Chondrocyte (in vitro differentiated cells): ENCODE measurements at places on chromosomes 1 and 21. TPM values are rescaled to one million over a fixed set of nuclear protein-coding genes. Genes with fewer than 3 reads are reported as not detected.

- no peak for DNase-seq
Observed at GRCh38 chr1:212118167-212118871, 82.8 kb downstream of the DTL start.

GRCh38 chr1:96973605-96974004, 252.0 kb downstream of the PTBP2 start:
- no peak for DNase-seq

DNA sequence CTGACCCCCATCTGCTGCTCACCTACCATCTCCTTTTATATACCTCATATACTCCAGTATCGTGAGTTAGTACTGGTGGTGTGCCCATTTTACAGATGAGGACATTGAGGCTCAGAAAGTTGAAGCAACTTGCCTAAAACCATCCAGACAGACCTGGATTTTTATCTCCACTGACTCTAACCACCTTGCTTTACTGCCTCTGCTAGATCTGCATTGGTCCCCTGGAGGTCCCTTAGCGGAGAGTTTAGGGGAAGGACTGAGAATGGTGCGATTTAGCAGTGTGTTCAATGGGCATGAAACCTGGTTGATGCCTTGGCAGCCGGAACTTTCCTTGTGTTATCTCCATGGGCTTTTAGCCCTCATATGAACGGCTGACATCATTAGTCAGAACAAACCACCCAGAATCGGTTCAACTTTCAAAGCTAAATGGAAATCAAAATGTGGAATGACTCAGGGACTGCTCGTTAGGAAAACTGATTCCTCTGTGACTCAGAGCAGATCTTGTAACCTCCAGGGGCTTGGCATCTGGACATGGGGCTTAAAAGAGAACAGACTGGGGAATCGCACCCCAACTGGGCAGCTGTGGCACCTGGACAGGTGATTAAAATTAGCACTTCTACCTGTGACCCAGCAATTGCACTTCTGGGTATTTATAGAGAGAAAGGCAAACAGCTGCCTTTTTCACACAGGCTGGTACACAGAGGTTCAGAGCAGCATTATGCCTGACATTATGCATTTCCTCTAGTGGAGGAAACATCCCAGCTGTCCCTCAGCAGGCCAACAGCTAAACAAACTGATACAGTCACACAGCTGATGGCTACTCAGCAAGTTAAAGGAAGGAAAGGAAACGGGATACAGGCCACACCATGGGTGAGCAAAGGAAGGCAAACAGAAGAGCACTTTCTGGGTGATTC, 25.3 kb downstream of the TMEM51 start:
- peak; percentile 20 for DNase-seq

Gene ARV1
- total RNA-seq = 14.0 to 20.4 TPM (median 15.5 TPM) in 3 replicates

Gene LRRC38
- not detected in 3 replicates for total RNA-seq

DNA sequence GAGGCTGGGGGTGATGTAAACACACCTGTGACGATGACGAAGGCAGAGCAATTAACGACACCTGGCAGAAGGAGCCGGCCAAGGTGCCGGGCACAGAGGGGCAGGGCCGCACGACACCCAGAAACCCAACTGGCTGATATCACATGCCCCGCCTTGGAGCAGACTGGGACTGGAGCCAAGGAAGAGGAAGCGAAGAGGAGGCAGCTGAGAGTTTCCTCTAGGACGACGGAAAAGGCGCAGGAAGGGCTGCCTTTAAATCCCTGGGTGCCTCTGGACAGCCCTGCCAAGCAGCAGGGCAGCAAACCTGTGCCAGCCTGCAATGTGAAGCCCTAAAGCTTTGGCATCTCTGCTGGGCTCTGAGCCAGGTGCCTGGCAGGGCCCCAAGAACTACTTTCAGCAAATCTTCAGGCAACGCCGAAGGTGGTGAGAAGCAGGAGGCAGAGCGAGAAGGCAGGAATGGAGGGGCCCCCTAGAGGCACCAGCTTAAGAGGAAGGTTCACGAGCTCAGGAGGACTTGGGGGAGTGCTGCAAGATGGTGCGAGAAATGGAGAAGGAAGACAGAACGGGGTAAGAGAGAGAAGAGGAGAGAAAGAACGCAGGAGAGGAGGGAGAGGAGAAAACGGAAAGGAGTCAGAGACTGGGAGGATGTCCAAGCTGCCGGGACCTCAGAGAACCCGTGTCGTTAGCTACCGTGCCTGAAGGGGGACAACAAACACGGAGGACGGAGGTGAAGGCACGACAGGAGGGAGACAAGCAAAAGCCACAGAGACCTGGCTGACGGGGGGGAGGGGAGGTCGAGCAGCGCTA, 25.3 kb upstream of the PEF1 start:
- DNase-seq = no peak

GRCh38 chr1:173175514-173176145, 31.5 kb downstream of the TNFSF4 start:
- no peak for DNase-seq

Gene JTB
- 128 to 158 TPM (median 130 TPM) in 3 replicates for total RNA-seq

Gene PODN
- total RNA-seq = 4.1 to 9.3 TPM (median 9.2 TPM) in 3 replicates

DNA sequence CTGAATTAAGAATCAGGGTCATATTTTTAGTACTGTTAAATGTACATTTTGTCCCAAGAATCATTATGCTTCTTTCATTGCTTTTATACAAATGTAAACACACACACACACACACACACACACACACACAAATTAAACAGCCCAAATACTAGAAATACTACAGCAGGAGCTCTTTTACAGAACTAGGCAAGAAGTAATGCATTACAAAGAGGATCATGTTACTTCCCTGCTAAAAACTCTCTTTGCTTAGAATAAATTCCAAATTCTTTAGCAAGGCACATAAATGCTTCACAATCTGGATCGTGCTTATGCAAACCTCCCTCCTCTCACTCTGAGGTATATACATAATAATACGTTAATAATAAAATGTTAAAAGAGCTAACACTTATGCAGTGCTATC, 720.4 kb upstream of the ADGRL4 start:
- DNase-seq = no peak

DNA sequence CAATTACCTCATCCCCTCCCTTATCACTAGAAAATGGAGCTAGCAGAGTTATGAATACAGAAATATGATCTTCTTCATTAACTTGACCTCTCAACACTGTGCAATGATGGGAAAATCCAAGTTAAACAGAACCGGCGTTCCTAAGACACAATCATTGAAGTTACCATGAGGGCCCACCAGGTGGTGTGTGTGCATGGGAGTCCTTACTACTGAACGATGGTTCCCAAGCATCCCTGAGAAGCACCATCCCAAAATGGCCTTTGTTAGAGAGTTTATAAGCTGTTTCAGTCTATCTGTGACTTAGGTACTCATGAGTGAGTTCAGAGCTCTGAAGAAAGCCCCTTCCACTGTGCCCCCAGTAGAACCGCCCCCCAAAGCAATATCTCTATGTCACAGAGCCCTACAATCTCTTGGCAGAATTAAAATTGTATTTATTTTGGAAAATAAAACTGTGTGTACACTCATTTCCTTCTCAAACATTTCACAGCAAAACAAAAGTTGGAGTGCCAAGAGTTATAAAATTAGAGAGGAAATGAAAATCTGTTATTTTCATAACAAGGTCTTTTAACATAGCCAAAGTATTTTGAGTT, 56.8 kb downstream of the PLD5 start:
- no peak for DNase-seq

DNA sequence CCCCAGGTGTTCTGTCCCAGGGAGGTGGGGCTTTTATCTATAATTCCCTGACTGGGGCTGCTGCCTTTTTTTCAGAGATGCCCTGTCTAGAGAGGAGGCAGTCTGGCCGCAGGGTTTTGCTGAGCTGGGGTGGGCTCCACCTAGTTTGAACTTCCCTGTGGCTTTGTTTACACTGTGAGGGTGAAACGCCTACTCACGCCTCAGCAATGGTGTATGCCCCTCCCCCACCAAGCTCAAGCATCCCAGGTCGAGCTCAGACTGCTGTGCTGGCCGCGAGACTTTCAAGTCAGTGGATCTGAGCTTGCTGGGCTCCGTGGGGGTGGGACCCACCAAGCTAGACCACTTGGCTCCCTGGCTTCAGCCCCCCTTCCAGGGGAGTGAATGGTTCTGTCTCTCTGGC, 124.3 kb downstream of the CENPF start:
- no peak for DNase-seq

Gene SAMSN1
- not detected in 3 replicates for total RNA-seq

DNA sequence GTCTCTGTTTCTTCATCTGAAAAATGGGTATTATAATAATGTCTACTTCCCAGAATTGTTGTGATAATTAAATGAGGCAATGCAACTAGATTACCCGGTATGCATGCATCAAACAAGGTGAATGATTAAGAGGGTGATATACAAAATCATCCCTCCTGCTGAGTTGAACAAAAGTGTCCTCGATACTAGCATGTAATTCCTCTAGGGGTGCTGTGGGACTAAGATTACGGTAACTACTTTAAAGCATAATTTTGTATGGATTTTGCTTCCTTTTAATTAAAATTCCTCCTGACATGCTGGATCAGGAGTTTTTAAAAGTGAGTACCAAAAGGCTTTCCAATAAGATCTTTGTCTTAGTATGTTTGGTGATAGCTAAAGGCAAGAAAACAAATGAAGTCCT, 98.7 kb upstream of the PRMT6 start:
- DNase-seq = no peak

Gene BATF3
- 0.36 to 3.7 TPM (median 1.7 TPM) in 3 replicates for total RNA-seq

GRCh38 chr1:29653886-29654450, 417.6 kb downstream of the PTPRU start:
- DNase-seq = no peak

- DNase-seq = no peak
Observed at GRCh38 chr1:156755527-156755950, 4.1 kb upstream of the HDGF start.

- DNase-seq = no peak
Observed at GRCh38 chr1:180248731-180249681, 18.9 kb downstream of the LHX4 start.

DNA sequence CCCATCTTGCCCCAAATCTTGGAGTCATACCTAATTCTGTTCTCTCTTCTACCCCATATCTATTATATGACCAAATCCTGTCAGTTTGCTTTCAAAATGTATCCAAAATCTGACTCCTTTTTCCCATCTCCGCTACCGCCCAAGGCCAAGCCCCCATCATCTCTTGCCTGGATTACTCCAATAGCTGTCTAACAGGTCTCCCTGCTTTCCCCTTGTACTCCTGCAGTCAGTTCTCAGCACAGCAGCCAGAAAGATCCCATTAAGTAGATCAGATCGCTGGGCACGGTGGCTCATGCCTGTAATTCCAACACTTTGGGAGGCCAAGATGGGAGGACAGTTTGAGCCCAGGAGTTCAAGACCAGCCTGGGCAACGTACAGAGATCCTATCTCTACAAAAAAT, 19.8 kb downstream of the IQGAP3 start:
- no peak for DNase-seq

- no peak for DNase-seq
Observed at GRCh38 chr1:206796981-206797402, 24.7 kb upstream of the IL10 start.

Gene DNAJC6
- 16.7 to 24.7 TPM (median 18.9 TPM) in 3 replicates for total RNA-seq

GRCh38 chr1:222202831-222203230, 345.1 kb downstream of the HHIPL2 start:
- DNase-seq = no peak

DNA sequence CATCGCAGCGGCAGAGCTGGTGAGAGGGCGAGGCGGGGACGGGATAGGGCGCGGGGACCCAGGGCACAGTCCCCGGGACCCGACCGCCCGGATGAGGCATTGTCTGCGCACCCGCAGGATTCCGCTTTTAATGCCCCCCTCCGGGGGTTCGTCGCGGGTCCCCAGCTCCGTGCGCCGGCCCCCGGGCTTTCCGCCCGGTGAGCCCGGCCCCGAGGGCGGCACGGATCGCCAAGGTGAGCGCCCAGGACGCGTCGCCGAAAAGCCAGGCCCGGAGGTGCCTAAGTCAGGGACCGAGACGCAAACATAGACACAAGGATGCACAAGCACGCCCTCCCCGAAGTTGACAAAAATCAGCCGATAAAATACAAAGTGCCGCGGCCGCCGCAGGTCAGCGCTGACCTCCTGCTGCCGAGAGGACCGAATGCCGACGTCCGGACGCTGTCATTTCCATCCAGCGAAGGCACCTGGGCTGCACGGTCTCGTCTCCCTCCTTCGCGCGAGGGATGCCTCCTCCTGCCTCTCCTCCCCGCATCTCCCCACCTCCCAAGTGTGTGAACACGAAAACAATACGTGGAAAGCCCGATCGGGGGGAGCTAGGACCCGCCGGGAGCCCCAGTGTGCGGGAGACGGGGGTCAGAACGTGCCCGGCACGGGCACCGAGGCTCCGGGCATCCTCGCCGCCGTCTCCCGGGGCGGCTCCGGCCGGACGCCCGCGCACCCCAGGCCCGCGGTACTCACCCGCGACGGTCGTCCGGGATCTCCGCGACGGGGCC, 101.1 kb upstream of the SOD1 start:
- DNase-seq = no peak

DNA sequence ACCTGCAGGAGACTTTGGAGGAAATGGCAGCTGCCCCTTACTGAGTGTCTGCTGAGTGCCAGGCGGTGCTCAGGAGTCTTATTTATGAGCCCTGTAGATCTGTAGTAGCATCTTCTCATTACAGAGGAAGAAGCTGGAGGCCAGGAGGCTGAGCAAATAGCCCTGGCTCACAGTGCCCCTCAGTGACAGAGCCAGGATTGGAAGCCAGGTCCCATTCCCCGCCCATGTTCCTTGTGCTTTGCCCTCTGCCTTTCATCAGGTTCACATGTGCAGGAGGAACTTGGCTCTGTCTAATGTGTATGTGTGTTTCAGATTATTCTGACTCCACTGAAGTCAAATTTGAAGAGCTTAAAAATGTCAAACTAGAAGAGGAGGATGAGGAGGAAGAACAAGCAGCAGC, 21.2 kb downstream of the KDM4A start:
- no peak for DNase-seq

Gene CACNA1E
- not detected in 3 replicates for total RNA-seq

GRCh38 chr1:221940631-221941030, 198.7 kb upstream of the DUSP10 start:
- no peak for DNase-seq

DNA sequence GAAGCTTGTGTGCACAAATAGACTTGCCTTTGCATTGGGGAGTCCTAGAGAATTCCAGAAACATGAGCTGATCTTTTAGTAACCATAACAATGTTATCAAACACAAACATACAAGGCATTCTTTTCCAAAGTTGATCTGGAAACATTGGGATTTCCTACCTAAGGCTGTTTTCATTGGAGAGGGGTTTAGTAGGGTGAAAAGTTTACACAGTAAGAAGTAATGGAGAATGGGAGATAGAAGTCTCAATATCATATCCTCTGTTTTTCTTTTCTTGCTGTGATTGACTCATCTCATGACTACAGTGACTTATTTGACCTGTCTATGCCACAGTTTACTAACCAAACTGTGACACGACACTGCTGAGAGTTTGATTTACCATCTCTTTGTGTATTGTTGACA, 65.6 kb upstream of the PLA2G4A start:
- DNase-seq = no peak

Gene EIF4G3
- 56.6 to 81.1 TPM (median 59.9 TPM) in 3 replicates for total RNA-seq

Gene DYNLT5
- total RNA-seq = not detected in 3 replicates

- no peak for DNase-seq
Observed at GRCh38 chr1:183484254-183484653, 12.0 kb downstream of the SMG7 start.

Gene NEGR1
- 6.4 to 9.0 TPM (median 7.7 TPM) in 3 replicates for total RNA-seq

DNA sequence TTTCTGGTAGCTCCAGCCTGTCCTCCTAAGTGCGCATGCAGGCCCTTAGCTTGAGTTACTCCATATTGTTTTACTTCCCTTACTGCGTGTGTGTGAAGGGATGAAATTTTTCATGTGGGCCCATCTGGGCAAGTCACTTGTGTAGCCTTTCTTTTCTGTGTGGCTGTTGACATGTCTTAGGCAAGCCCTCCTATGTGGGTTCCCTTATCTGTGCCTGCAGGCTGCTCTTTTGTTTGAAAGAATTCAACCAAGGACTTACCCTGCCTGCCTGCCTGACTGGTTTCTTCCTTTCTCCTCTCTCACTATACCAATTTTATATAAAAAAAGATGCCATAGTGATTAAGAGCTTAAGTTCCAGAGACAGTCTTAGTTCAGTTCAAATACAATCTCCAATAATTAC, 249.3 kb downstream of the ATG4C start:
- DNase-seq = no peak

Gene PLA2G2C
- total RNA-seq = not detected in 3 replicates
